ENCODE measurements at places on chromosomes 2 and 18.

DNA sequence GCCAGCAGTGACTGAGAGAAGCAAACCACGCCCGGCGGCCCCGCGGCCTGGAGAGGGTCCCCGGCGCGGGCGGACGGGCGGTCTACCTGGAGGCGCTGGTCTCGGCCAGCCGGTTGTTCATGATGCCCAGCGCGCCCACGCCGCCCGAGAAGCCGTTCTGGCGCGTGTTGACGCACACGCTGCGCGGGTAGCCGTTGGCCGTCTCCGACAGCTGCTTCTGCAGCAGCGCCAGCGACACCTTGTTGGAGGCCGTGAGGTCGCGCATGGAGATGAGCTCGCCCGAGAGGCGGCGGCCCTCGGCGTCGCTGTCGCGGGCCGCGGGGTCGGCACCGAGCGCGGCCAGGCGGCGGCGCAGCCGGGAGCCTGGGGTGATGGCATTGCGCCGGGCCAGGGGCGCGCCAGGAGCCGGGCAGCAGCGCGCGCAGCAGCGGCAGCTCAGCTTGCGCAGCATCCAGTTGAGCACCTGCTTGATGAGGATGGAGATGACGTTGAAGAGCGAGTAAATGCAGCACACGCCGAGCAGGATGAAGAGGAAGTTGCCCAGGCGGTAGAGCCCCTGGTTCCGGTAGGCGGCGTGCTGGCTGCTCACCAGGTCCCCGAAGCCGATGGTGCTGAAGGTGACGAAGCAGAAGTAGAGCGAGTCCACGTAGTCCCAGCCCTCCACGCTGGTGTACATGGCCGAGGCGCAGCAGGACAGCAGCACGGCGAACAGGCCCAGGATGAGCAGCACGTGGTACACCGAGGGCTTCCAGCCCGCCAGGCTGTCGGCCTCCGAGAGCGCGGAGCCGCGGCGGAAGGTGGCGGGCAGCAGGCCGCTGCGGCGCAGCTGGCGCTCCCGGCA lies 118.1 kb downstream of the MSH2 start:
- DNase-seq: peak; percentile 75

DNA sequence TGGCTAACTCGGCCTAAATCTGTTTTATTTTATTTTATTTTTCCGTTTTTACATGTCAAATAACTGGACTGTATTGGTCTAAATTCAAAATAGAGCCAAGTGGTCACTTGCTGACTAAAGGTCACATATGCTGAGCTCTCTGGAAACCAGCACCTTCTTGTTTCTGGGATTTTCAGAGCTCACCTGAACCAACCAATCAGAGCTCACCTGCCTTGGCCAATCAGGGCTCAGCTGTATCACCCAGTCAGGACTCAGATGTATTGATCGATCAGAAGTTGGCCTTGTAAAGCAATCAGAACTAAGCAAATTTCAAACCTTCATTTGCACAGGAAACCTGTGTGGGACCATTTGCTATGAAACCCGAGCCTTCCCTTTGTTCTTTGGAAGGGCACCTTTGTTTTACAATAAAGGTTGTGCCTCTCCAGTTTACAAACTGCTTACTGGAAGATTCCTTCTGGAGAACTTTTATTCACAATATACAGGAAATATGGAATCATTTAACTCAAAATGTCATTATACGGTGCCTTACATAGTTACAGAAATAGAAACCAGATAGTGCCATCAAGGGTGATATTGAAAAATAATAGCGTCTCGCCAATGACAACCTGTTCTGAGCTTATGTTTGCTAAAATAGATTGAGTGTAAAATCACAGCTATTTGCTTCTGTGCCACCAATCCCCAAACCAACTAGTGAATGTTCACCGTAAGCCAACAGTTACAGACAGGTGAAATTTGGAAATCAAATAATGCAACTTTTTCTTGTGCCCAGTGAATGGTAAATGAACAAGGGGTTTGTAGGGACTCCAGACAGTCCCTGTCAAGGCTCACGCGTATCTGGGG lies 17.3 kb upstream of the PSD4 start:
- DNase-seq: no peak

- DNase-seq: no peak
Measured at GRCh38 chr2:20012282-20013125, at the start of gene MATN3. MATN3 (minus strand) TSS chr2:20012668; CDS start chr2:20012631, 37 bp downstream.

- no peak for DNase-seq
Measured at GRCh38 chr18:68997845-68998244, 200.0 kb downstream of the CCDC102B start.

DNA sequence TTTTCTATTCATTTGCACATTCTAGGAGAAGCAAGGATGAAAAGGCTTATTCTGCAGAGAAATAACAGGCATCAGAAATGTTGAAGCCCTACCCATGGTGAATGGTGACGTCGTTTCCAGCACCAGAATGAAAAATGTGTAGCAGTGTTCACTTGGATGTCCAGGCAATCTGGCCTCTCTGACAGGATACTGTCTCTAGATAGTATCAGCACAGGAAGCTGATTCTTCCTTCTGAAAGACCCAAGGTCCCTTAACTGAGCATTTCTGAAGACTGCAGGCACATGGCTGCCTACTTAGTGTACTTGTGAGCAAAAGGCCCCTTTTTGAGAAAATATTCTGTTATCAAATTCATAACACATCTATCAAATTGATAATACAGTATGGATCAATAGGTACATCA lies 234.1 kb downstream of the XIRP2 start:
- no peak for DNase-seq

DNA sequence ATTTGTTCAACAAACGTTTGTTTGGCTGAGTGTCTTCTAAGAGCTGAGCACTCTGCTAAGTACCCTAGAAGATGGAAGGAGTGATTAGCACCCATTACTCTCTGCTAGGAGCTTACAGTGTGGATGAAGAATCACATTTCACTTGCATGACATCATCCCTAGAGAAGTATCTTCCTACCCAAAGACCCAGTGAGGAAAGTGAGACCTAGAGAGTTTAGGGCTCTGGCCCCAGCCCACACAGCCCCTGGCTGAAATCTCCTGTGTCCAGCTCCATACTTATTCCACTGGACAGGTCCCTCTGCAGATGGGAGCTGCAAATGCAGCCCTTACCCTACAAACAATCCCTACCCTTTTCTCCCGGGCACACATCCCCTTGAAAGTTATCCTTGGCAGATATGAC lies 26.8 kb upstream of the EPAS1 start:
- DNase-seq: no peak

- DNase-seq: no peak
Measured at GRCh38 chr2:26884486-26884885, 36.6 kb downstream of the DPYSL5 start.

DNA sequence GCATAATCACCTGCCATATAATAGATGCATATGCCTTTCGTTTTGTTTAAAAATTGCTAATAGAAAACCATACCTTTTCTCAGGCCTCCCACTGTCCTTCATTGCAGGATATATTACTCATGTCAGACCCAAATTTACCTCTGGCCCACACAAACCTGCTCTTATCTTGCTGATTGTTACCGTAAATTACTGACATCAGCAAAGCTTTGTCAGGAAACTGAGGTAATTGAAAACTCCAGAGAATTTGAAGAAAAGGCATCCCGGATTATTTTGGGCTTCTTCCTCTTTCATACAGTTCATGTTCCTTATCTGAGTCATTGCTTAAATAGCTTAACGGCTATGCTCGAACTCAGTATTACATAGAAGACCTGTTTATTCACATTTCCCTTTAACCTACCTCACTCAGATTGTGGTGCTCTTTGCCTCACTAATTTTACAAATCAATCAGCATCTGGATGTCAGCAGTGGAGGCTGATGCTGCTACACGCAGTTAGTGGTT lies 145.7 kb downstream of the ZEB2 start:
- no peak for DNase-seq

GRCh38 chr2:180559038-180559437 lies 421.4 kb upstream of the UBE2E3 start:
- no peak for DNase-seq

DNA sequence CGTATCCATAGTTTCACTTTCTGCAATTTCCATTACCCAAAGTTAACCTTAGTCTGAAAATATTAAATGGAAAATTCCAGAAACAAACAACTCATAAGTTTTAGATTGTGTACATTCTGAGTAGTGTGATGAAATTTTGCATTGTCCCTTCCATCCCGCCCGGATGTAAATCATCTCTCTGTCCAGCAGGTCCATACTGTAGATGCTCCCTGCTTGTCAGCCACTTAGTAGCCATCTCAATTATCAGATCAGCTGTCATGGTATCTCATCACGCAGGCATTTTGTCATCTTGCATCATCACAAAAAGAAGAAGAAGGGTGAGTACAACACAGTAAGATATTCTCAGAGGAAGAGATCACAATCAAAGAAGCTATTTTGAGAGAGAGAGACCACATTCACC lies 185.0 kb upstream of the STK17B start:
- DNase-seq: no peak

DNA sequence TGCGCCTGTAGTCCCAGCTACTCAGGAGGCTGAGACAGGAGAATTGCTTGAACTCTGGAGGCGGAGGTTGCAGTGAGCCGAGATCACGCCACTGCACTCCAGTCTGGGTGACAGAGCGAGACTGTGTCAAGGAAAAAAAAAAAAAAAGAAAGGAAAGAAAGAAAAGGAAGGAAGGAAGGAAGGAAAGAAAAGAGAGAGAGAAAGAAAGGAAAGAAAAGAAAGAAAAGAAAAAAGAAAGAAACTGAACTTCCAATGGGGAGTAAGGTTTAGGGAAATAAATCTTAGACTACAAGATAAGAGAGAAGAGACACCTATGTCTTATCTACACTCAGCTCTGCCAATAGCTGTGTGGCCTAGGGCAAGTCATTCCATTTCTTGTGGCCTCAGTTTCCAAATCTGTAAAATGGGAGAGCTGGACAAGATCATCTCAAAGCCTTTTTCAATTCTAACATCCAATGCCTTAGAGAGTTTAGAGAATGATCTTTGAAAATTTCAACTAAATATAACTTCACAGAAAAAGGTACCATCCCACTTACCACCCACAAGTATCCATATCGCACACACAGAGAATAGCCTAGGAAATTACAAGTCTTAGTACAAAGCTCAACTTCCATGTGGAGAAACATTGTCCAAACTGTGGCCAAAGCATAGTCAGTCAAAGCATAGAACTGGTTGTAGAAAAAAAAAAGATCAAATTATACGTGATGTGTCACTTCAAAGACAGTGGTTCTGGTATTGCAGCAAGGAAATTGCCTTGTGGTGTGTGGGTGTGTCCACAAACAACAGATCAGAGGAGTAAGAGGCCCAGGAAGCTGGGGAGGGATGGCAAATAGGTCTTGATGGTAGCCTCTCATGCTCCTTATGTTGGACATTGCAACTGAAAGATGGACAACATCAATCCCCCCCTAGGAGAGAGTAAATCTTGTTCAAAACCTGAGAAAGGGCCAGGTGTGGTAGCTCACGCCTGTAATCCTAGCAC lies 42.4 kb downstream of the SLC14A2 start:
- DNase-seq: no peak

DNA sequence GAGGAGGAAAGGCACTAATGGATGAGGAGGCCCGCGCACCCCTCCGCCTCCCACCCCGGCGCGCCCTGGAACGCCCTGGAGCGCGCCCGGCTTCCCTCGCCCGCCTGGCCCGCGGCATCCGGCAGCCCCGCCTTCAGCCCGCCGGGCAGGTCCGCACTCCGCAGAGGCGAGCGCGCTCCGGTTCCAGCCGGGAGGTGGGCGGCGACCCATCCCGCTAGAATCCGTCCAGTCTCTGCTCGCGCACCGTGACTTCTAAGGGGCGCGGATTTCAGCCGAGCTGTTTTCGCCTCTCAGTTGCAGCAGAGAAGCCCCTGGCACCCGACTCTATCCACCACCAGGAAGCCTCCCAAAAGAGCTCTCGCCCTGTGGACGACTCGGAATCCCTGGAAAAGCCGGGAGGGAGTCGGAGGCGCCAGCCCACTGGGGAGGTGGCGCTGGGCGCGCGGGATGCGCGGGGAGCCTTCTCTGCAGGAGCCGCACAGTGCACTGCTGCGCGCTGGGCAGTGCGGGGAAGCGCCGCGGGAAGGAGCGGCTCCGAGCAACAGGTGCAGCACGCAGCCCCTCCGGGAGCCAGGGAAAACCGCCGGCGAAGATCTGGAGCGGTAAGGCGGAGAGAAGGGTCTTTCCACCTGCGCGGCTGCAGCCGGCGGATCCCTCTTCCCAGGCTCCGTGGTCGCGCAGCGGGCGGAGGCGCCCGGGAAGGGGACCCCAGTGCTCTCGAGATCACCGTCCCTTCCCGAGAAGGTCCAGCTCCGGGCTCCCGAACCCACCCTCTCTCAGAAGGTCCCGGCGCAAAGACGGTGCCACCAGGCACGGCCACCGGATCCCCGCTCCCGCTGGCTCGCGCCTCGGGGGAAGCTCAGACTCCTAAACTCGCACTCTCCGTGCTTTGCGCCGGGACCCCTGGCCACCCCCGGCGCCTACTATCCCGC lies at the start of gene GALR1:
GALR1 (plus strand) TSS at position 280 of the 932 bp plus-strand sequence. CDS start 701 bp downstream, outside the sequence.
- DNase-seq: no peak

GRCh38 chr2:98727369-98728087 lies 3.4 kb downstream of the MGAT4A start:
- DNase-seq: no peak

DNA sequence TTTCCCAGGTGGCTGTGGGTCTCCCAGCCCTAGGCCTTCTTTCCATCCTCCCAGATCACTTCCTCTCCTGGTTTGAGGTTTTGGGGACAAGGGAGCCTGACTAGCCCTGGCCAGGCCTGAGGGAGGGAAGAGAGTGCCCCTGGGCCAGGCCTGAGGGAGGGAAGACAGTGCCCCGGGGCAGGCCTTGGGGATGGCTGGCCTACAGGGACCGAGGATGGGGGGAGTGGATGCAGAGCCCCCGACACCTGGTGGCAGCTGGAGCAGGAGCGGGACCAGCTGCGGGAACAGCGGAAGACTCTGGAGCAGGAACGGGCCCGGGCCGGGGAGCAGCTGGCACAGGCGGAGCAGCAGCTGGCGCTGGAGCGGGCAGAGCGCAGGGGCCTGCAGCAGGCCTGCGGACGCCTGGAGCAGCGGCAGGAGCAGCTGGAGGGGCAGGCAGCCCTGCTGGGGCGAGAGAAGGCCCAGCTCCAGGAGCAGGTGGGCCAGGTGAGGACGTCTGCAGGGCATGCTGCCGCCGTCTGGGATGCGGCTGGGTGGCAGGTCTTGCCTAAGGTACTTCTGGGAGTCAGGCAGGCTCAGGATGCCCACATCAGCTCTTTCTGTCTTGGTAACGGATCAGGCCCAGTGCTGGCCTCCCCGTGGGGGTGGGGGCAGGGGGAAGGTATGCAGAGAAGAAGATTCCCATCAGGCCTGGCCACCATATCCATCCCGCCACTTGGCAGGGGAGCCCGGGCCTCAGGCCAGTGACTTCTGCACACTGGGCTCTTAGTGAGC lies 29.2 kb downstream of the CROCC2 start:
- peak; percentile 20 for DNase-seq

GRCh38 chr2:10413991-10414451 lies 34.1 kb downstream of the ODC1 start:
- DNase-seq: no peak

All from activated CD4-positive, CD25-positive, alpha-beta regulatory T cell treated with anti-CD3 and anti-CD28 coated beads, Interleukin-2, amount 50 U/mL, for 72 hours (primary cell).